ENCODE measurements at places on chromosomes 6 and 20.

DNA sequence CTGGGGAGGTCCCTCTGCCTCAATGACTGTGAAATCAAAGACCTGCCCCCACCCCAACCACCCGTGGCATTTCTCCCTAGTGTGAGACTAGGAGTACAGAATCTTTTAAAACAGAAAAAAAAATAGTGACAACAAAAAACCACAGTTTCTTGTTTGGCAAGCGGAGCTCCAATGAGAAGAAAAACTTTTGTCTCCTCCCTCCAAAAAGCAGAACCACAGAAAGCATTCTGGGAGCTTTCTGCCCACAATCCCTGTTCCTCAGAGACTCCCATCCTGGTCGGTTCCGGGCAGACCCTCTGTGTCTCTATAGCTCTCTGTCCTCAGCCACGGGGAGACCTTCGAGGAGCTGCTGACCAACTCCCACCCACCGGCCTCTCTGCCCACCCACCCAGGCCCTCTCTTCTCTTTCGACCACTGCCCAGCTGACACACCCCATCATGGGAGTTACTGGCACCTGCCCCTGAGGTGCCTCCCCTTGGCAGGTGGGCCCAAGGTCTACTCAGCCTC, 4.9 kb downstream of the PREX1 start:
- no peak for DNase-seq

- DNase-seq: no peak
Measured at GRCh38 chr20:53890443-53891305, 179.7 kb downstream of the BCAS1 start.

- peak; percentile 86 for DNase-seq
Measured at GRCh38 chr6:37257634-37258404, at the start of the genes TBC1D22B and TMEM217. Gene TBC1D22B, plus strand, starts transcription at chr6:37257772. Its CDS starts 146 bp downstream, at chr6:37257918. Gene TMEM217, minus strand, starts transcription at chr6:37258144. Its CDS starts 39,114 bp downstream, at chr6:37219030.

GRCh38 chr6:113361014-113361645, 496.0 kb upstream of the MARCKS start:
- DNase-seq: no peak

GRCh38 chr6:110714143-110714542, 101.1 kb downstream of the CDK19 start:
- no peak for DNase-seq

- no peak for DNase-seq
Measured at GRCh38 chr6:34575326-34575725, 19.2 kb upstream of the SPDEF start.

GRCh38 chr20:4775322-4776078, 53.8 kb downstream of the PRND start:
- DNase-seq: no peak

DNA sequence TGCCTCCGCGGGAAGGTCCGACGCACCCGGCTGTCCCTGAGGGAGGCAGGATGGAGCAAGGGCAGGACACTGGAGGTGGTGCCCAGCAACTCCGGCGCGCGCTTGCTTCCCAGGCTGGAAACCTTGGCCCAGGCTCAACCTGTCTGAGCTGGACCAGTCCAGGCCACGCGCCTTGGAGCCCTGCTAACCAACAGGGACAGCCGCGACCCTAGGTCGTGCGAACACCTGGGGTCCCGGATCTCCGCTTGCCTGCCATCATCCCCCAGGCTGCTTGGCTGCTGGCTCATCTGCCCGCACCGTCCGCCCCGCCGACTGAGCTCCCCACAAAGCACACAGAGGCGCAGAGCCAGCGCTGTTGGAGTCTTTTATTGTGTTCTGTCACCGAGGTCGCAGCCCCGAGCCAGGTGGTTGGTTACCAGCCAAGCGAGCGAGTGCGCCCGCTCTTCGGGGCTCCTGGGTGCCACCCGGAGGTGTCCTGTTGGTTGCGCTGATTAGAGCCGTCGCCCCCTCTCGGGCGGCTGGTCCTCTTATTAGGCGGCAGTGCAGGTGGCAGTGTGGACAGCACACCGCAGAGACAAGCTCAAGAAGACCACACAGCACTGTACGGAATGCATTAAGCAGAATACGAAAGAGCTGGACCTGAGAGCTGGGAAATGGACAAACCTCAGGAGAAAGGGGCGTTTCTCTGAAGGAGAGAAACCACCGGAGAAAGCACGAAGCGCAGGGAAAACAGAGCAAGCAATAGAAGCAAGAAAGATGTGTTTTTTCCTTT, 3.8 kb downstream of the COL12A1 start:
- no peak for DNase-seq

- DNase-seq: no peak
Measured at GRCh38 chr6:135657207-135657606, 159.7 kb upstream of the AHI1 start.

DNA sequence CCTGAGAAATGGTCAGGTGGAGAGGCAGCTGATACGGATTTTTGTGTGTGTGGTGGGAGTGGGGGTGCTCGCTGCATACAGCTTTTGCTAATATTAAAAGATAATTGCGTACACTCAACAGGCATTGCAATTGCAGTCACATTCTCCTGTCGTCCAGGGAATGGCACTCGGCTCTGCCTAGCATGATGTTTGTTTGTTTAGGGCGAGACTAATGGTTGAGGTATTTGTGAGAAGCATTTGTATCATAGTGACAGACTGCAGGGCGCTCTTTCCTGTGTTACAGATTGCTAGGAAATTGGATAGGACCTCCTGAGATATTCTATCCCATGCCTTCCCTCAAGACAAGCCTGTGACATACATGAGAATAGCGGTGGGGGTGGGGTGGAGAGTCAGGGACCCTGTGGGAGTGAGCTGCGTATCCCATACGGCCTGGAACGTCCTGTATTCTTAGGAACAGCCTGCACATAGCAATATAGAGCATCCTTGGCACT, 207.4 kb downstream of the SOX4 start:
- DNase-seq: no peak

DNA sequence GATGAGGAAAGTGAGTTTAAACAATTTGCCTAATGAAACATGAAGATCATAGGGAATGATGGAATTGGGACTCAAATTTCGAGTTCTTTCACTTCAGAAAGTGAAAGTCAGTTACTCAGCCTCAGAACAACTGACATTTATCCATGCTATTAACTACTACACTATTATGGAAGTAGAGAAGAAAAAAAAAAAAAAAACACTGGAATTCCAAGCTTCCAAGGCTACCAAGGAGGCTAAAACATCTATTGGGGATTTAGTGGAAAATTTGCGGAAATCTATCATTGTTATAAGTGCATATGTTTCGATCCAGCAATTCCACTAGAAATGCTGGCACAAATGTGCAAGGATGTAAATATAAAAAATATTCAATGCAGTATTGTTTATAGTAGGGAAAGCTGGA, 70.4 kb downstream of the TSHZ2 start:
- DNase-seq: no peak

DNA sequence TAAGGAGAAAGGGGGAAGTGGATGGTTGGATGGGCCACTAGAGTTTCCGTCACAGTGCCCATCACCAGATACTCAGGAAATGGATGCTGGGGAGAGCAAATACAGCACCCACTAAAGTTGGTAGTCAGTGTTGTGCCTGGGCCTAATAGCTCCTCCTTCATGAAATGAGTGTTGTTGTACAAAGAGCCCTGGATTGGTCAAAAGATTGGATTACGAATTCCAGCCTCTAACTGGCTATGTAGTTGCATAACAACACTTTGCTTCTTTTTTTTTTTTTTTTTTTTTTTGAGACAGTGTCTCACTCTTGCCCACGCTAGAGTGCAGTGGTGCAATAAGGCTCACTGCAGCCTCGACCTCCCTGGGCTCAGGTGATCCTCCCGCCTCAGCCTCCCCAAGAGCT, 27.4 kb downstream of the KCNG1 start:
- DNase-seq: no peak

DNA sequence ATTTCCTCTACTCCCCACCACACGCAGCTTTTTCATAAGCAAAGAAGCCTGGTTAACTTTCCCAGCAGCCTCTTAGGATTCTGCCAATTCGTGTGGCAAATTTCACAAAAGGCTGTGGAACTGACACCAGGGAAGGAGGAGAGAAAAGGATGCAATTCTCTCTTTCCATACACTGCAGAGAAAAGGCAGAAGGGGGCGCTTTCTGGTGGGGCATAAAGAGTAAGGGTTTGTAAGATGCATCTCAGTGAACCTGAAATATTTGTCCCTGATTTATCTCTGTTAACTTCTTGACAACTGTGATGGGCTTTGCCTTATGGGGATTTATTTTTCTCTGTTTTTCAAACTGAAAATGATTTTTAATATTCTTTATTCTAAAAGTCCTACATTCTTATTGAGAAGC, 45.5 kb upstream of the GLP1R start:
- DNase-seq: no peak

DNA sequence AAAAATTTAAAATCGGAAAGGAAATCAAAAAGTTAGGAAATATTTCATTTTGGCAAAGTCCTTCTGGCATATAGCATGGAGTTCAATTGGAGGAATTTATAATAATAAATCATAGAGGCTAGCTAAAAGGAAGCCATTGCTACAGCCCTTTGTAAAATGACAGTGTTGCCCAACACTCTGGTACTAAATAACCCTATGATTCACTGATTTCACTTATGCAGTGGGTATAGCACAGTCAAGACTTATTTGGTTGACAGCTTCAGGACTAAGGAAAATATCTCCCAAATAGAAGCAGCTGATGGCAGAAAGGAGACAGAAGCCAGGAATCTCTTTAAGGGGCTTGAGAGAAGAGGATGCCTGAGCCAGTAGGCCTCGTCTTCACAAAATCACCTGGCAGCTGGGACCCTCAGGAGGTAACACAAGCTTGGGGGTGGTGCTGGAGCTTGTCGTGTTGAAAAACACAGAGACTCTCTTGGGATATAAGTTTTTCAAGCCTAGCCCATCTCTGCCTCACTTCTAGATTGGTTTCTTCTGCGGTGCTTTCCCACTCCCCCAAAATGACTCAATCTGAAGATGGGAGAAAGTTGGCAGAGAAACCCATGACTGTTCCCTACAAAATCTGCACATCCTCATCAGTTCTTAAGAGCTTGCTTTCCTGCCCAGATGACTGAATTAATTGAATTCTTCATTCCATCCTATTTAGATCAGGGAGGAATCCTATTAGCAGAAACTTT, 38.4 kb upstream of the EYA4 start:
- DNase-seq: no peak

DNA sequence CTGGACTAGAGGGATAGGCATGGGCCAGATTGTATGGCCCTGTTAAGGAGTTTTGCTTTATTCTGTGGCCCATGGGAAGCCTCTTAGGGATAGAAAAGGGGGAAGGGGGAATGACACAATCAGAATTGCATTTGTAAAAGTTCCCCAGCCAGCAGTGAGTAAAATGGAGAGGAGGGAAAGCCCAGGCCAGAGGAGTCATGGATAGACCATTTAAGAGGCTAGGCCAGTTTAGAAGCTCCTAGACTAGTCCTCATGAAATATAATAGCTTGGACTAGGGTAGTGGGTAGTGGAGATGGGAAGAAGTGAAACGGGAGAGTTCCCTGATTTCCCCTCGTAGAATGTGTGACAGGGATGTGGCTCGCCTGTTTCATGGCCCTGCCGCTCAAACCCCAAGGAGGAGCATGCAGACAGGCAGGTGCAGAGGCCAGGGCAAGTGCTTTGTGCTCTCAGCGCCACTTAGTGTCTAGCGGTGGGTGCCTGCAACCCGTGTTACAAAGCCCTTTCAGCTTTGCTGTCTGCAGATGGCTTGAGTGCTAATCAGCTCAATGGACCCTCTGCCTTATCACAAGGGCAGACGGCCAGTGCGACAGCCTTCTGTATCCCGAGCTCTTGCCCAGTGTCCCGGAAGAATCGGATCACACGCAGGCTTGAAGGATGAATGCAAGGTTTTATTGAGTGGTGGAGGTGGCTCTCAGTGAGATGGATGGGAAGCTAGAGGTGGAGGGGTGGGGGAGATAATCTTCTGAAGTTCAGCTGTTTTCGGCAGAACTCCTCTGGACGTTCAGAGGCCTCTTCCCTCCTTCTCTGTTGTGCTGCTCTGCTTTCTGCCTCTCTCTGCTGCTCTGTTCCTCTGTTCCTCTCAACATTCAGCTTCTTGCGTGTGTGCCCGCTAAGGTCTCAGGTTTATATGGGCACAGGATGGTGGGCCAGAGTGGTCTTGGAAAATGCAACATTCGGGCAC, 141.1 kb downstream of the CEP57L1 start:
- DNase-seq: no peak

DNA sequence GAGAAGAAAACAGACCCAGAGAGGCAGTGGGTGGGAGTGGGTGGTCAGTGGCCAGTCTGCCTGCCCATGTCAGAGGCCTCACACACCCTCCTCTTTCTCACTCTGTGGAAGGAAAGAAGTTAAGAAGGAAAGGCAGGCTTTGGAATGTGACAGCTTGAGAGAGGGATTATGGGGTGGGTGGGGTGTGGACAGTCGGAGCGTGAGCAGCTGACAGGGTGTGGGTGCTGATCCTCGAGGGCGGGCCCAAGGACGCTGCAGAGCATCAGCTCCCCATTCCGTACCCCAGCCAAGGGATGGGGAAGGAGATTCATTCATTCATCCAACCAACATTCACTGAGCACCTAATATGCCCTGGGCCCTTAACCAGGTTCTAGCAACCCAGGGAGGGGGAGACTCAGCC, 4.8 kb downstream of the TGM6 start:
- no peak for DNase-seq

- DNase-seq: no peak
Measured at GRCh38 chr6:27720607-27721580, 191.3 kb downstream of the OR2B2 start.

DNA sequence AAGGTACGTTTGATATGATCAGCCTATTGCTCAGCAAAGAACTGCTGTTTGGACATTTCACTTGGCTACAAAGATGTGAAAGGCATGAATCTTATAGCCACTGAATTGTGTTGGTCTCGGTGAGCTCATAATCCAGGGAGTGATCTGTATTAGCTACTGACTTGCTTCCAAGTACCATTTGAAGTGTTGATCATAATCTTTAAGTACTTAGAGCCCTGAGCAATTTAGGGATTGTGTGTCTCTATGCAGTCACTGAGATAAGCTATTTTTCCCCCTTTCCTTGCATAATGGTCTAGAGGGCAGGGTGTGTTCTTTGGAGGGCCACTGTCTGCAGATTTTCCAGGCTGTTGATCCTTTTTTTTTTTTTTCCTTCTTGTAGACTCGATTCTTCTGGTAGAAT, 393.6 kb downstream of the ESR1 start:
- no peak for DNase-seq
